DND-41 (cell line): ENCODE measurements at places on chromosomes 6 and 20.
A peak's percentile ranks its signal among the peaks of the same experiment; 100 is the strongest.

DNA sequence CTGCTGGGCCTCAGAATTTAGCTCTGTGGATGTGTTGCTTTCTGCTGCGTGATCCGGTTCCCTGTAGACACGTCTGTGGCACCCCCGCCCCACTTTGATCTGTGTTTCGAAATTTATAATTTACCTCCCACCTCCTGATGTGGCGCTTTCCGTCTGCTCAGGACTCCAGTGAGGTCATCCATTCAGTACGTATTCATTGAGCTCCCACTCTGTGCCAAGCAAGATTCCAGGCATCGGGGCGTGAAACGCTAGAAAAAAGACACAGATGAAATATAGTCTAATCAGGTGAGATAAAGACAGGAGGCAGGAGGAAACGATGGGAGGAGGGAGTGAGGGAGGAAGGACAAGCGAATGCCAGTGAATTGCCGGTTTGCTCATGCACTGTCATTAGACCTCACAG, 431.9 kb upstream of the SULF2 start:
- no peak overlapping the region for H3K4me3 ChIP-seq
- no peaks in the 10 kb centered on the region for H3K27me3 ChIP-seq
- no peak overlapping the region for H3K27ac ChIP-seq

GRCh38 chr20:19730706-19731105, 27.4 kb upstream of the RIN2 start:
- H3K27ac ChIP-seq, result no peak overlapping the region
- no peaks in the 10 kb centered on the region for H3K27me3 ChIP-seq
- DNase-seq, result no peak
- H3K4me1 ChIP-seq, result no peaks in the 10 kb centered on the region

- H3K4me3 ChIP-seq, result no peak overlapping the region
- peaks cover 19% of the 10 kb centered on the region for H3K27me3 ChIP-seq
- no peak for DNase-seq
Observed at GRCh38 chr6:29777310-29777709, 50.3 kb upstream of the HLA-G start.

DNA sequence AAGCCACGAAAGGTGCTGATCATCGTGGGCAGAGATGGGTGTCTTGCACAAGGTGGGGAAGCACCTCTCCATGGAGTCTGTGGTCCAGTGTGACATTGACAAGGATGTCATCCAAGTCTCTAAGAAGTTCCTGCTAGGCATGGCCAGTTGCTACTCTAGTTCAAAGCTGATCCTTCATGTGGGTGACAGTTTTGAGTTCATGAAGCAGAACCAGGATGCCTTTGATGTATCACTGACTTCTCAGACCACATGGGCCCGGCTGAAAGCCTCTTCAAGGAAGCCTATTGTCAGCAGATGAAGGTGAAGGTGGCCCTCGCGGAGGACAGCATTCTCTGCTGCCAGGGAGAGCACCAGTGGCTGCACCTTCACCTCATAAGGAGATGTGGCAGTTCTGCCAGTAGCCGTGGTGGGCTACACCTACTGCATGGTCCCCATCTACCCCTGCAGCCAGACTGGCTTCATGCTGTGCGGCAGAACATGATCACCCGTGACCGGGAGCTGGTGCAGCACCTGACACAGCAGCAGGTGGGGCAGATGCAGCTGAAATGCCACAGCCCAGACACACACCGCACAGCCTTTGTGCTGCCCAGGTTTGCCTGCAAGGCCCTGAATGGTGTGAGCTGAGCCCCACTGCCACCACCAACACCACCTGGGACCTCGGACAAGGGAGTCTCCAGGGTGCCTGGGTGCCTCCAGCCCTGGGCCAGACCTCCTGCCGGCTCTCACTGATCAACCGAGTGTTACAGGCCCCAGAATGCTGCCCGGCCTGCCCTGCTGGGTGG, 75.0 kb upstream of the SULF2 start:
- H3K4me3 ChIP-seq, result no peak overlapping the region
- H3K27me3 ChIP-seq, result peaks cover 3% of the 10 kb centered on the region
- peak; percentile 8 for DNase-seq
- H3K36me3 ChIP-seq, result no peaks in the 10 kb centered on the region
- H3K27ac ChIP-seq, result no peak overlapping the region
- no peaks in the 10 kb centered on the region for H3K4me1 ChIP-seq

- DNase-seq, result no peak
- H3K27ac ChIP-seq, result no peak overlapping the region
- no peaks in the 10 kb centered on the region for H3K4me1 ChIP-seq
- H3K36me3 ChIP-seq, result peaks cover 9% of the 10 kb centered on the region; the same call in 1 of the 2 replicates
- no peak overlapping the region for H3K4me3 ChIP-seq
Observed at GRCh38 chr6:105270511-105270910, 90.7 kb upstream of the POPDC3 start.

- no peaks in the 10 kb centered on the region for H3K36me3 ChIP-seq
- H3K27ac ChIP-seq, result no peak overlapping the region
- H3K4me1 ChIP-seq, result peaks cover 3% of the 10 kb centered on the region; the same call in 1 of the 2 replicates
- no peak for DNase-seq
- no peak overlapping the region for H3K4me3 ChIP-seq
Observed at GRCh38 chr6:44594481-44594880, 207.0 kb downstream of the CDC5L start.

DNA sequence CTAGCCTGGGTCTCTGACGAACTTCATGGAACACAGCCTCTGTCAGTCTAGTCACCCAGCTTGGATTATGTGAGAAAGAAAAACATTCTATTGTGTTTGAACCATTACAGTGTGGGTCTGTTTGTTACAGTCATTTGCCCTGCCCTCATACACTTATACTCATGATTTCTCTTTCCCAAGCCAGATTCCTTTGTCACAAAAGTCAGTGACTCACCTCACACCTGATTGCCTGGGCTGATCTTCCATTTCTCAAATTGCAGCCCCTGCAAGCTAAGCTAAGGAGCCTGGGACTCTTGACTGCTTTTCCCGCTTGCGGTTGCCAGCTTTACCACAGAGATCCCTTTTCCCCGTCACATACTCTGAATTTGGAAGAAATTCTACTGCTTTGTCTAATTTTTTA, 395.9 kb downstream of the SAMD5 start:
- no peak for DNase-seq
- H3K4me3 ChIP-seq, result no peak overlapping the region
- no peak overlapping the region for H3K27ac ChIP-seq
- no peaks in the 10 kb centered on the region for H3K4me1 ChIP-seq
- no peaks in the 10 kb centered on the region for H3K36me3 ChIP-seq

GRCh38 chr6:118935331-118935668, 341 bp upstream of the MCM9 start:
- H3K27me3 ChIP-seq, result no peaks in the 10 kb centered on the region
- H3K27ac ChIP-seq, result peak overlapping the region; percentile 94
- H3K4me1 ChIP-seq, result peaks cover 41% of the 10 kb centered on the region
- no peak for DNase-seq
- H3K36me3 ChIP-seq, result peaks cover 28% of the 10 kb centered on the region

DNA sequence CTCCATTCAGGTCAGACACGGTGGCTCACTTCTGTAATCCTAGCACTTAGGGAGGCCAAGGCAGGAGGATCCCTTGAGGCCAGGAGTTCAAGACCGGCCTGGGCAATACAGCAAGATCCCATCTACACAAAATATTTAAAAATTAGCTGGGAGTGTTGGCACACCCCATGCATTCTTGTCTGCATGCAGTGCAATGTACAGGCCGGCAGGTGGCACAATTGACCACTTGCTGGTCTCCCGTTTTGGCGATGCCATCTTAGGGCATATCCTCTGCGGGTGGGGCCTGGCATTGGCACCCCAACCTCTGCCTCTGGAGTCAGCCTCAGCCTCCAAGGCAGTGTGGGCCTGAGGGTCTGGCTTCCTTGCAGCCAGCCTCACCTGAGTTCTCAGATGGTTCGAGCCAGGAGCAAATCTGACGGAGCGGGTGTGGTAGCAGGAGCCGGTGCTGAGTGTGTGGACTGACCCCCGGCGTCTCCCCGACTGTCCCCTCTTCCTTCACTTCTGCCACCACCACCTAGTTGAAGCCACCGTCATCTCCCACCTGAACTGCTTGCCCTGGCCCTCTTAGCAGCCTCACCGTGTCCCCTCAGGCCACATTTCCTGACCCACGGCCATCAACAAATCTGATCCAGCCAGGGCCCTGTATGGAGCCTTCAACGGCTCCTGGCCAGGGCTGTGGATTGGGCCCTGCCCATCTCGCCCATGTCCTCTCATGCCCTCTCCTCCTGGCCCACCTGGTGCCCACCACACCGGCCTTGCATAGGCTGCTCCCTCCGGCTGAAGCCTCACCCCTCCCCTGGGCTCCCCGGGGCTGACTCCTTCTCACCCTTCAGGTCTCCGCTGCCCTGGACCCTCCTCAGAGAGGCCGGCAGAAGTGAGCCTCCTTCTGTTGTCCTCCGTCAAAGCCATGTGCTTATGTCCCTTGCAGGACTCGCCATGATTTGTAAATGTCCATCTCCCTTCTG, 44.0 kb downstream of the EFCAB8 start:
- H3K27me3 ChIP-seq, result no peaks in the 10 kb centered on the region
- no peaks in the 10 kb centered on the region for H3K36me3 ChIP-seq
- H3K4me1 ChIP-seq, result no peaks in the 10 kb centered on the region
- H3K27ac ChIP-seq, result no peak overlapping the region
- no peak overlapping the region for H3K4me3 ChIP-seq
- peak; percentile 77 for DNase-seq

GRCh38 chr6:128696691-128697689, 176.6 kb upstream of the PTPRK start:
- H3K36me3 ChIP-seq, result no peaks in the 10 kb centered on the region
- H3K27me3 ChIP-seq, result no peaks in the 10 kb centered on the region
- DNase-seq, result no peak
- no peak overlapping the region for H3K4me3 ChIP-seq

DNA sequence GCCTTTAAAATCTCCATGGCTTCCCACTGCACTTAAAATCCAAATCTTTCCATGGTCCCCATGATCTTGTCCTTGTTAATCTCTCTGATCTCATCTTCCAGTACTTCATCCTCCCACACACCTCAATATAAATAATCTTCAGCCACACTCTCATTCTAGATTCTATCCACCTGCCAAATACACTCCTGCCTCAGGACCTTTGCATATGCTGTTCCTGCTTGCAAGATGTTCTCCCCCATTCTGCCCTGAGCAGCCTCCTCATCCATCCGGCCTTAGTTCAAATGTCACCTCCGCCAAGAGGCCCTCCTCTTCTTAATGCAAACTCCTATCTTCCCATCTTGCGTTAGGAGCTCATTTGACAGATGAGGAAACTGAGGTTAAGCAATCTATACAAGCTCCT, 77.4 kb downstream of the PREX1 start:
- H3K27ac ChIP-seq, result no peak overlapping the region
- DNase-seq, result no peak
- peaks cover 5% of the 10 kb centered on the region; the same call in 1 of the 2 replicates for H3K4me1 ChIP-seq
- no peaks in the 10 kb centered on the region for H3K27me3 ChIP-seq
- H3K4me3 ChIP-seq, result no peak overlapping the region
- H3K36me3 ChIP-seq, result no peaks in the 10 kb centered on the region

DNA sequence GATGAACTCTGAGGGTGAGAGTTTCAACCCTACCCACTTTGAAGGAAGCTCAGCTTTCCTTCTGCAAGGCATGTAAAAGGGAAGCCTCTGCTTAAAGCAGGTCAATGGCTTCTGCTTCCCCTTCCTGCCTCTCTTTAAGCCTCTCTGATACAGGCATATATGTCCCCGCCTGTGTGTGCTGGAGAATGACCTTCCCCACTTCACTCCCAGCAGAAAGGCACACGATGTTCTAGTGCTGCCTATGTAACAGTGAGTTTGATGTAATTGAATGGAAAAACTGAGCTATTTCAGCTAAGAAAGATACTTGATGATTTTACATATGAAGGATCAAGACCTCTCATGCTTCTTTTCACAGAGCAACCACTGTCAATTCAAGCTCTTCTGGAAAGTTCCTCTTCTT, 632.2 kb downstream of the HACE1 start:
- H3K27me3 ChIP-seq, result no peaks in the 10 kb centered on the region
- no peak for DNase-seq
- no peaks in the 10 kb centered on the region for H3K4me1 ChIP-seq
- no peak overlapping the region for H3K27ac ChIP-seq

- H3K27ac ChIP-seq, result no peak overlapping the region
- H3K27me3 ChIP-seq, result no peaks in the 10 kb centered on the region
- DNase-seq, result no peak
- no peaks in the 10 kb centered on the region for H3K4me1 ChIP-seq
Observed at GRCh38 chr6:136593748-136594490, 43.7 kb upstream of the MAP7 start.

DNA sequence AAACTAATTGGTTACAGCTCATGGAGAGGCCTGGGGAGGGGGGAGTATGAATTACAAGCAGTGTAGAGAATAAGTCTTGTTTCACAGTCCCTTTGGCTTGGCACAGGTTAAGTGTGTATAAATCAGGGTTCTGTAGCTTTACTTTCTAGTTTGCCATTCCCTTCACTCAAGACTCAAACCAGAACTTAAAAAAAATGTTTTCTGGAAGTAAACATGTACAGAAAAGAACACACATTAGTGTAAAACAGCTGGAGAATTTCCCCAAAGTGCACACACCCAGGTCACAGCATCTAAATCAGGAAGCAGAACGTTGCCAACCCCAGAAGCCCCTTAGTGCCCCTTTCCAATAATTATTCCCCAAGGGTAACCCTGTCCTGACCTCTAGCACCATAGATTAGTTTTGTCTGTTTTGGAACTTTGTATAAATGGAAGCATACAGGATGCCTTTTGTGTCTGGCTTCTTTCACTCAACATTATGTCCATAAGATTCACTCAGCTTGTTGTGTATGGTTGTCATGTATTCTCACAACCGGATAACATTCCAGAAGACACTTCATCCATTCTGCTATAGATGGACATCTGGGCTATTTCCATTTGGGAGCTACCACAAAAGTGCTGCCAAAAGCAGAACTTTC, 33.7 kb upstream of the SCUBE3 start:
- no peak overlapping the region for H3K4me3 ChIP-seq
- no peaks in the 10 kb centered on the region for H3K36me3 ChIP-seq
- peaks cover 3% of the 10 kb centered on the region for H3K27me3 ChIP-seq
- H3K4me1 ChIP-seq, result no peaks in the 10 kb centered on the region
- no peak for DNase-seq

DNA sequence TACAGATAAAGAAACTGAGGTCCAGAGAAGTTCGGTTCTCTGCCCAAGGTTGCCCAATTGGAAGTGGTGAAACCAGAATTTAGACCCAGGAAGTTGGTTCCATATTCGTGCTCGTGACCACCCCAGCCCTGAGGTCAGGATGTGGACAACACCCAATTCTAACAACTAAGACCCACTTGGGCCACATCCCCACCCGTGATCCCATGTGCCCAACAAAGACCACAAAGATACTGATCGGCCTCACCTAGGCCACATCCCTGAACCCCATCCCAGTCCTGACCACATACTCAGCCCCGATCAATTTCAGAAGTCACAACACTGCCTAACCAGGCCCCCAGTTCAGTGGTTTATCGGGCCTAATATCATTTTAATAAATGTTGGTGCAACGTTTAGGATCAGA, 138.4 kb downstream of the PREX1 start:
- H3K27ac ChIP-seq, result no peak overlapping the region
- H3K36me3 ChIP-seq, result no peaks in the 10 kb centered on the region
- H3K4me3 ChIP-seq, result no peak overlapping the region
- no peaks in the 10 kb centered on the region for H3K4me1 ChIP-seq
- peaks cover 4% of the 10 kb centered on the region for H3K27me3 ChIP-seq
- DNase-seq, result no peak
